ENCODE measurements at places on chromosomes 1 and 21.

- no peak for DNase-seq
Measured at GRCh38 chr1:154536570-154536969, 21.9 kb downstream of the UBE2Q1 start.

GRCh38 chr1:14522077-14522925 is 76.2 kb upstream of the KAZN start:
- no peak for DNase-seq

DNA sequence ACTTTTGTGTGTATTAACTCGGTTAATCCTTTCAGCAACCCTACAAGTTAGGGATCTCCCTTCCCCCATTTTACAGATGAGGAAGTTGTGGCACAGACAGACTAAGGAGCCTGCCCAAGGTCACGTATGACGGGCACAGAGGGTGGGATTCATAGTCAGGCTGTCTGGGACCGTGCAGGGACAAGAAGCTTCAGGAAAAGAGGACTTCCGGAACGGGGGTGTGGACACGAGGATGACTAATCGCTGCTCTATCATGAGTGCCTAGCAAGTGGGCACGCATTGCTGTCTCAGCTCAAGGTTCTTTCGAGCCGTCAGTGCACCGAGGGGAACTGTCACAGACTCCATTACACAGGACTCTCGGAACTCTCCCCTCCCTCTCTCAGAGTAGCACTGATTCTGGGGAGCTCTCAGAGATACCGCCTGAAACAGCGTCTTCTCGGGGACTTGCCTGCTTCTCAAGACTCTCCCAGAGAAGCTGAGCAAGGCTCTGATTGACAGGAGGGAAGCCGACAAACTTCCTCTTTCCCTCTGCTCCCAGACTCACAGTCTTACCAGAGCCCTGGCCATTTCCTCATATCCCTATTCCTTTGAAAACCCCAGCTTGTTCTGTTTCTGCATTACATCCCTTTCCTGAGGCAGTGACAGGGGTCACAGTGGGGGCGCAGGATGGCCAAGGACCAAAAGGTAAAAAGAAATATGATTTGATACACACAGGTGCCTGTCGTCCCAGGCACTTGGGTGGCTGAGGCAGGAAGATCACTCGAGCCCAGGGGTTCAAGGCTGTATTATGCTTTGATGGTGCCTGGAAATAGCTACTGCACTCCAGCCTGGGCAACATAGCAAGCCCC is 14.4 kb downstream of the FHAD1 start:
- peak; percentile 13 for DNase-seq

GRCh38 chr1:59020151-59020997 is 236.5 kb upstream of the JUN start:
- DNase-seq: peak; percentile 42

GRCh38 chr21:30672985-30673650 is 30.5 kb downstream of the KRTAP20-3 start:
- no peak for DNase-seq

DNA sequence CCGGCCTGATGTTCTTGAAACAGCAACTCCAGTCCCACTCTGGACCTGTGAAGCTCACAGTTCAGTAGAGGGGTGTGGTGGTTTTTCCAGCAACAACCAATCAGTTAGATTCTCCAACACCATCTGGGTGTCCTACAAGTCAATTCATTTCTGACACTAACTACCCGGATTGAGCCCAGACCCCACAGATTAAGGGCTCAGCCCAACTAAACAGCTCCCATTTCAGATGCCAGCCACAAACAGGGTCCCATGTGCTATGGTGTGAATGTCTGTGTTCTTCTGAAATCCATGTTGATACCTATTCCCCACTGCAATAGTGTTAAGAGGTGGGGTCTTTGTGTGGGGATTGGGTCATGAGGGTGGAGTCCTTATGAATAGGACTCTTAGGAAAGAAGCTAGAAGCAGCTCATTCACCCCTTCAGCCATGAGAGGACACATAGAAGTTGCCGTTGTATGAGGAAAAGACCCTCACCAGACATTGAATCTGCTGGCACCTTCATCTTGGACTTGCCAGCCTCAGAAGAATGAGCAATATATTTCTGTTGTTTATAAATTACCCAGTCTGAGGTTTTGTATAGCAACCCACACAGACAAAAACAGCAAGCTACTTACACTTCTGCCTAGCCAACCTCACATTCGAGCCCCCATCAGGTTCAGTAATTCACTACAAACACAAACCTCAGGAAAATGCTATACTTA is 53.6 kb downstream of the IRF2BP2 start:
- DNase-seq: no peak

- DNase-seq: no peak
Measured at GRCh38 chr1:180131510-180131909, 23.2 kb upstream of the QSOX1 start.

DNA sequence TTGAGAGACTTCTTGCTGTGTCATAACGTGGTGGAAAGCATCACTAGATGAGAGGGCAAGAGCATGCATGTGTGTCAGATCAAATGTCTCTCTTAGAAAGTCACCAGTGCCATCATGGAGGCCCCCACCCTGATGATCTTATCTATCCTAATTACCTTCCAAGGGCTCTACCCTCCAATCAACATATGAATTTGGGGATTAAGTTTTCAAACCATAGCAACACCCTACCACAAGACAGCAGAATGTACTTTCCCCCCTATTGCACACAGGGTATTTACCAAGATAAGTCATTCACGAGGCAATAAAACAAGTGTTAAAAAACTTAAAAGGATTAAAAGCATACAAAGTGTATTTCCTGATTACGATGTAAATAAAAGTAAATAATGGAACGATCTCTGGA is 515.6 kb downstream of the LMO4 start:
- DNase-seq: no peak

- DNase-seq: no peak
Measured at GRCh38 chr21:41506005-41506594, 1.9 kb downstream of the TMPRSS2 start.

DNA sequence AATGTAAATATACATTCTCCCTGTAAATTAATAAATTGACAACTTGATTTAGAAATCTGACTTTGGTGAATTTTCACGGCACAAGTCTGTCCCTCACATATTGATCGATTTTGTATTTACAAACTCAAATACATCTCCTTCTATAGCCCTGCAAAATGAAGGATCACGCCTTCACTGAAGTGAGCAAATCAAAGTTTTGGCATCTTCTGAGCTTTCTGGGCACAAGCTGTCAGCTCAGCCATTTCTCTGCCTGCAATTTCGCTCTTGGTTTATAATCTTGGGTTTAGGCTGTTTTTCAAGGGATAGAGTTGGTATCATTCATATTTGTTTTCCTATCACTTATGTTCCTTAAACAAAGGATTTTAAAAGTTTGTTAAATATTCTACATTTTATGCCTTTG is 25.8 kb downstream of the ANP32E start:
- DNase-seq: no peak

DNA sequence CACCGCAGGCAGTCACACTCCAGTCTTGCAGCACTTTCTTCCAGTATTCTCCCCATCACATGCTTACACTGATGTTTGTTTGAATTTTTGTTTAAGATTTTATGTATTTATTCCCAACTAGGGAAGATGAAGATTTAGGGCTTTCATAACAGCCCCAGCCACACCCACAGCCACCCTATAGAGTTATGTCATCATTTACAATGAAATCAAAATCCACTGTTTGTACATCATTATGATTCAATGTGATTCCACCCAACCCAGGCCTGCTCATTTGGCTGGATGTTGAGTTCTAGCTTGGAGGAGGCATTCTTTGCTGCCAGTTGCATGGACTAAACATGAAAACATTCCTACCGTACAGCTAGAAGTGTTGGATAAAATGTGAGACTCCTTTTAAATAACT is 35.8 kb downstream of the RIPK4 start:
- no peak for DNase-seq

DNA sequence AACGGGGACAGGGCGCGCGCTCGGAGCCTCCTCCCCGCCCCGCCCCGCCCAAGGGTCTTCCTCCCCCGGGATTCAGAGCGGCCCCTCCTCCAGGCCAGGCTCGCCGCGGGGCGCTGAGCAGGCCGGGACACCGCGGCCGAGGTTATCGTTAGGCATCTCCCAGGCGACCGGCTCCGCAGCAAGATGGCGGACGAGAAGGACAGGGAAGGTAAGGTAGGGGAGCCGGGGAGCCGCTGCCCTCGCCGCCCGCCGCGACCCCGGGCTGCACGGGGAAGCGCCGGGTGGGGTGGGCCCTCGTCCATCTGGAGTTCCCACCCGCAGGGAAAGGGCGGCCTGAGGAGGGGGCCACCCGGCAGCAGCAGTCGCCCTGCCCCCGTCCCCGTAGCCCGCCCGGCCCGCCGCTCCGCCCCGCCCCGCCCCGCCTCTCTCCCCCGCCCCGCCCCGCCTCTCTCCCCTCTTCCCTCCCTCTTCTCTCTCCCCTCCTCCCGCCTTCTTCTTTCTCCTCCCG is 105.9 kb upstream of the HNRNPU start:
- peak; percentile 74 for DNase-seq

DNA sequence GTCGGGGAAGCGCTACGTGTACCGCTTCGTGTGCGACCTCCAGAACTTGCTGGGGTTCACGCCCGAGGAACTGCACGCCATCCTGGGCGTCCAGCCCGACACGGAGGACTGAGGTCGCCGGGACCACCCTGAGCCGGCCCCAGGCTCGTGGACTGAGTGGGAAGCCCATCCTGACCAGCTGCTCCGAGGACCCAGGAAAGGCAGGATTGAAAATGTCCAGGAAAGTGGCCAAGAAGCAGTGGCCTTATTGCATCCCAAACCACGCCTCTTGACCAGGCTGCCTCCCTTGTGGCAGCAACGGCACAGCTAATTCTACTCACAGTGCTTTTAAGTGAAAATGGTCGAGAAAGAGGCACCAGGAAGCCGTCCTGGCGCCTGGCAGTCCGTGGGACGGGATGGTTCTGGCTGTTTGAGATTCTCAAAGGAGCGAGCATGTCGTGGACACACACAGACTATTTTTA is 17.1 kb downstream of the ETS2 start:
- DNase-seq: no peak

- DNase-seq: peak; percentile 79
Measured at GRCh38 chr1:6423321-6423999, 1.1 kb upstream of the ESPN start.

- no peak for DNase-seq
Measured at GRCh38 chr1:10515976-10516750, 41.4 kb downstream of the PEX14 start.

- no peak for DNase-seq
Measured at GRCh38 chr1:201648066-201648906, 109.4 kb downstream of the NAV1 start.

GRCh38 chr1:207935166-207935583 is 24.2 kb upstream of the CD34 start:
- no peak for DNase-seq

GRCh38 chr1:41882068-41882477 is 36.6 kb downstream of the HIVEP3 start:
- DNase-seq: no peak

DNA sequence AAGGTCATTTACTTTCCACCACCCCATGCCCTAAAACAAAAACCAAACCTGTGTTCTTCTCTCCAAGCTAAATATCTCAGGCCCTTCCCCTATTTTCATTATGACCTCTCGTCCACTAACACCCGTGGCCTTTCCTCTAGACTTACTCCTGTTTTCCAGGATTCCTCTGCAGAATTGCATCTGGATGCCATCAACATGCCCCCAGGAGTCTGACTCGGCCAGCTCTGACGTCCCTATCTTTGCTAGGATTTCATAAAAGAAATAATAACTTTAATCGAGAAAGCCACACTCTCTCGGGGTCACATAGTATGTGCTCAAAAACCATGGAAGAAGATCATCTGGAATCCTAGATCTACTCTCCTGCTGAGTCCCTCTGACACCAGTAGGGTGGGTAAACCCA is 13.5 kb downstream of the FAM89A start:
- DNase-seq: no peak

DNA sequence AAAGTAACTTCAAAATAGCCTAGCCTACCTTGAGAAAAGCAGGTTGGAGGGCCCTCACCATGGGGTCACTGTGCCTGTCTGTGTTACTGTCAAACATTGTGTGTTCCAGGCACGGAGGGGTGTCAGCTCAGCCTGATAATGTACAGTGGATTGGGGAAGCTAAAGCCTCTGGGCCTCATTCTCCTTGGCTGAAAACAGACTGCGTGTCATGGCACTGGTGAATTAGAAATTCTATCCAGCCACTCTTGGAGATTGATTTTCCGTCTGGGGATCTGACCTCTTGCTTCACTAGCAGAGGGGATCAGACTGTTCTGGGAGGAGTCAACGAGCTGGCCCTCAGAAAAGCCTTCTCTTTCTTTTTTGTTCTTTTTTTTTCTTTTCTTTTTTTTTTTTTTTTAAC is 123.5 kb upstream of the HOOK1 start:
- no peak for DNase-seq

DNA sequence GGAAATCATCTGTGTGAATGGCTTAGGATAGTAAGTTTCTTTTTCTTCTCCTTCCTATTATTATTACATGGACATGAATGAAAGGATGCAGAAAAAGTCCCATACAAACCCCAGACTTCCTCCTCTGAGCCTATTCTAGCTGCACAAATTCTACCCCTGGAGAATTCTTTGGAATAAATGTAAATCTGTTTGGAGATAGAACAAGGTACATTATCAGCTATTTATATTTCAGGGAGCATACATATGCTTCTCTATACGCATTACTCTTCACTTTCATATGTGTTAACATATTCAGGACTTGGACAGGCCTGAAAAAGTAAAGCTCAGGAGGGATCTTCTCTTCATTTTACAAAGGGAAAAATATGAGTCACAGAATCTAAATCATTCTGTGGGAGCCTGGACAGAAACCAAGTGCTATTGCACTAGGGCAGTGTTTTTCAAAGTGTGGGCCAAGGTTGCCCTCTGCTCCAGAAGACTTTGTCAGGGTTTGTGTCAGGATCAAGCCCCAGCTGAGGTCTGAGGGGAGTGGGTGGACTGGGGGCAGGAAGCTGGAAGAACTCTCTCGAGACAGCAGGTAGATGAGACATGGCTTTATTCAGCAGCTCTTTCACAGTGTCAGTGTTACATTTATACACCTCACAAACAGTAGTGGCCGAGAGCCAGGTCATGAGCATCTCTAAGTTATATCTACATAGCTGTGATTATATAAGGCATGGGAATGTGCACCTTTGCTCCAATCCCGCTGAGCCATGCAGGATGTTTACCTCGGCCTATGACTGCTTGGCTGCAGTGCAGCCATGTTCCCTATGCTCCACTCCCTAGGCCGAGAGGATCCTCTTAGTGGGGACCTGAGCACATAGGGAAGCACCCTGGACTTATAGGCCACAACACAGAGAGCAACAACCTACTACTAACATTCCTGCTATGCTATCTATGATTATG is 114.3 kb downstream of the GDAP2 start:
- DNase-seq: no peak

DNA sequence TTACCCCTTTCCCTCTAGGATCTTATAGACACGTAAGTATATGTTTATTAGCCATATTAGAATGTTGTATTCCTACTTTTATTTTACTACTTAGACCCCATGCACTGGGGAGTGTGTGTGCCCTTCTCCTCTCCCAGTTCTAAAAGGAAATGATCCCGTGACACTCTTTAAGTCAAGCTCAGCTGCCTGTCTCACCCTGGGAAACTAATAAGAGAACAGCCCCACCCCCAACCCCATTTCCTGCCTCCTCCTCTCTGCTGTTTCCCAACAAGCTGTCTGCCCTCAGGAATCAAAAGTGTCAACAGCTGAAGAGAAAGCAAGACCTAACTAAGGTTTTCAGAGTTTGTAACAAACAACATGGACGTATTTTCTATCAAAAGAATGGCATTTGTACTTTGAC is 92.6 kb upstream of the VAV3 start:
- DNase-seq: no peak

GRCh38 chr1:32693455-32694174 is 9.0 kb downstream of the SYNC start:
- DNase-seq: no peak

- no peak for DNase-seq
Measured at GRCh38 chr1:85460555-85461088, 4.3 kb downstream of the DDAH1 start.

All from activated naive CD4-positive, alpha-beta T cell treated with Interleukin-2 at 50 U/mL for 16 hours (primary cell).